ENCODE measurements at places on chromosomes 7 and 10.

DNA sequence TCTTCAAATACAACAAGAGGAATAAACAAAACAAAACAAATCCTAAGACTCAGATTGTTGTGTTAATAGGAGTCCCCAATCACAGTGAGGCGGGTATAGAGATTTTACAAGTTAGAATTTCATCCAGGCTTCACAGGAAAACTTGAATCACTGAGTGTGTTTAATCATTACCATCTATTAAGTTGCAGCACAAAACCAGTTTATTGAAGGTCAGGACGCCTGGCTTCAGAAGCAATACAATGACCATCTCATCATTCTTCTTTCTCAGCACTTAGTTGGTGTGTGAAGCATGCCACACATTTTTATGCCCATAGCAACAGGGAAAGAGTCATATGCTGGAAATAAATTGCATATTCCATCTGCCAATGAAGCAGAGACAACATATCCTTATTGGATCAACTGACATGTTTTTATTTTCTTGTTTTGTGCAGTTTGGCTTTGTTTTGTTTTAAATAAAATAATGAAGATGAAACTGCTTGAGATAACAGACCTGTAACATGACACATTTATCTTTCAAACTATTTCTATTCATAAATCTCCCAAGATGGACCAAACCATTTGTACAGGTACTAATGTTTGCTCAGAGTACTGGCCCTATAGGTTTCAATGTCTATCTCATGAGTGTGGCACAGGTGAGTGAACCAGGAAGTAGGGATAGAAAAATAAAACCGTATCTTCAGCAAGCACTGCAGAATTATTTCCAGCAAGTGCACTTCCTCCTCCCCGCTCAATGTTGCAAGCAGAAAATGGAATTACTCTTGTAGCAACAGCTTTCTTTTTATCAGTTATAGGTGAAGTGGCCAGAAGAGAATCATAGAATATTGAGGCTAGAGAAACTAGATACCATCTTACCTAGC is 40.4 kb downstream of the TAC1 start:
- no peak for DNase-seq

DNA sequence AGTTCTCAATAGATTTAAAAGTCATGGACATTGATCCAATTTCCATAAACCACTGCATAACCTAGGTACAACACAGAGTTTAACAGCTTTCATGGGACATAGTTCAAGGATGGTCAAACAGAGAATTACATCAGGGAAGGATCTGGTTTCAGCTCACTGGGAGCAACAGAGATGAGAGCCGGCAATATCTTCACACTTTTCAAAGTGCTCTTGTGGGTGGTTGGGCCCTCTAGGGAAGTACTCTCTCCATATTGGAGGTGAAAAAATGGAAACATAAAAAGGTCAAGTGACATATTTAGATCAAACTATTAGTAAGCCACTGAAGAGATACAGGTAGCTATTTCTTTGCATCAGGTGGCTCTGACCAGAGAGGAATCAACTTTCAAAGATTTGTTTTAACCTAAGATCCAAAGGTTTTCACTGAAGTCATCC is 61.8 kb upstream of the LRRN3 start:
- no peak for DNase-seq

DNA sequence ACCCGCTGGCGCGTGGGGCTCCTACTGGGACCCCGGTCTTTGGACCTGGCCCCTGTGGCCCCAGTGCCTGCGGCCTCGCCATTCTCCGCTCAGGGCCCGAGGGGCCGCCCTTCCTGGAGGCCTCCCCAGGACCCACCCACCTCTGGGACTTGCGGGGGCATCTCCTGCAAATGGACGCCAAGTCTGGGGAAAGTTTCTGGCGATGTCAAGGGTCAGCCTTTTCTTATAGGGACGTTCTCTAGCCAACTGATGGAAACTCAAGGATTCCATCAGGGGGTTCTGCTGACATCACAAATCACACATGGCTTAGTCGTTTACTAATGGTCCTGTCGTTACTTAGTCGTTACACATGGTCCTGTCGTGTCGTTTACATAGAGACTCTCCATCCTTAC is 57.7 kb upstream of the RHOBTB1 start:
- no peak for DNase-seq

- DNase-seq: no peak
Measured at GRCh38 chr10:124987788-124988187, 45.9 kb downstream of the ZRANB1 start.

GRCh38 chr10:116779076-116779687 is 36.8 kb upstream of the HSPA12A start:
- no peak for DNase-seq

- no peak for DNase-seq
Measured at GRCh38 chr10:5071411-5072198, 22.6 kb upstream of the AKR1C3 start.

DNA sequence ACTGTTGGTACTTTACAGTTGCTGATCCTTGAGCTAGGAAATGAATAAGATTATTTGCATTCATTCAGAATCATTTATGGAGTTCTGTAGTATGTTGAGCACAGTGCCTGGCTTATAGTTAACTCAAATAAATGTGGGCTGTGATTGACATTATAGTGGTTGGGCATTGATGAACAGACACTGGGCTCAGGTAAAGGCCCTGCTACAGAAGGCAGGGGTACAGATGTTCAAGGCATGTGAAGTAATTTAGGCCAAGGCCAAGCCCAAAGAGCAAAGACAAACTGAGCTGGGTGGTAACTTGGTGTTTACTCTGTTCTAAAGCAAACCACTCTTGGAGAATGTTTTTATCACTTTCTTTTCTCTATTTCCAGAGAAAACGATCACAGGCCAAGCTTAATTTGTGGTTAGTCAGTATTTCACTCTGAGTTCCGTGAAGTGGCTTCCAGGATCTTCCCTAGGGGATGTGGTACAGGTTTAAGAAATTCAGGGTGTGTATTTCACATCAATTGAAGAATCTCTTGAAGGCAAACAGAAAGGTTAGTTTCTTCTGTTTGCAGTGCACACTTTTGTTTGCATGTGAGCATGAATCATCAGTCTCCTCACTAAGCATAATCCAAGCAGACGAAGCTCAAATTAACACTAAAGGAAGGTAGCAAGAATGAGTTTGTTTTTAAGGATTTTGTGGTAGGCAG is 113.9 kb upstream of the PRR15 start:
- no peak for DNase-seq
